ENCODE measurements at places on chromosomes 16 and 17.

GRCh38 chr16:62105244-62105643, 69.0 kb upstream of the CDH8 start:
- DNase-seq = no peak

DNA sequence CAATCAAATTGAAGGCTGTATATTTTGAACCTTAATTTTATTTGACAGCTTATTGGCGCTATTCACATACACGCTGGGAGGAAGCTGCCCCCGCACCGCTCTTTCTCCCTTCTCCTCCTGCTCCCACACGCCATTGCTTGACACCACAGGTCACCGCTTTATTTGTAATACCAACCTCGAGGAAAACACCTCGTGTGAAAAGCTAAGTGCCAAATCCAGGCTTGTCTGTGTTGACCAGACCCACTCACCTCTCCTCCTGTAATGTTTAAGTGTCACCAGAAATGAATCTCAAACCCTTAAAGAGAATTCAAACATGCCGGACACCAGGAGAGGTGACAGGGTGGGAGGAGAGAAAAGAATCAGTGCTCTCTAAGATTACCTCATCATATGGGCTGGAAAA, 331.4 kb downstream of the GRIN2A start:
- no peak for DNase-seq

DNA sequence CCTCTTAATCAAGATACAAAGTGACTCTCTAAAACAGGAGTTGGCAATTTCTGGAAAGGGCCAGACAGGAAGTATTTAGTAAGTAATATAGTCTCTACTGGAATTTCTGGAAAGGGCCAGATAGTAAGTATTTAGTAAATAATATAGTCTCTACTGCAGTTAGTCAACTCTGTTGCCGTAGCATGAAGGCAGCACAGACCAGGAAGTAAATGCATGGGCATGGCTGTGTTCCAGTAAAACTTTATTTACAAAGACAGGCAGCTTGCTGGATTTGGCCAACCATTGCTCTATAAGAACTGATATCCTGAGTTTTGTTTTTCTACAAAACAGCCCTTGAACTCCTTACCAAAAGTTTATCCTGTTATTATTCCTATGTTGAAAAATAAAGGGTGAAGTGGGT, 16.9 kb downstream of the LDAF1 start:
- no peak for DNase-seq

GRCh38 chr16:46787909-46788308, 39.8 kb upstream of the MYLK3 start:
- no peak for DNase-seq

DNA sequence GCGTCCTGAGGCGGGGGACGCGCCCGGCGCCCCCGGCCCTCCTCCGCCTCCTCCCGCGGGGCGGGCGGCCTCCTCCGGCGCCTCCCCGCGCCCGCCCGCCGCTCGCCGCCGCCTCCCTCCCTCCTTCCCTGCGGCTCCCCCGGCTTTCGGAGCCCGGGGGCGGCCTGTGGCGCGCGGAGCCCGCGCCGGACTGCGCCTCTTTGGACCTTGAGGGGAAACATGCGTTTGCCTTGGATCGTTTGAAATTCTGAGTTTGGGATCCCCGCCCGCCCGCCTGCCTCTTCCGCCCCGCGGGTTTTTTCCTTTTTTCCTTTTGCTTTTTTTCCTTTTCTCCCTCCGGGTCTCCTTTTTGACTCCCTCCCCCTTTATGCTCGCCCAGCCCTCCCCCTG, 390 bp downstream of the ZNRF1 start:
- no peak for DNase-seq

GRCh38 chr17:8210761-8211458, 535 bp upstream of the AURKB start:
- DNase-seq = no peak

DNA sequence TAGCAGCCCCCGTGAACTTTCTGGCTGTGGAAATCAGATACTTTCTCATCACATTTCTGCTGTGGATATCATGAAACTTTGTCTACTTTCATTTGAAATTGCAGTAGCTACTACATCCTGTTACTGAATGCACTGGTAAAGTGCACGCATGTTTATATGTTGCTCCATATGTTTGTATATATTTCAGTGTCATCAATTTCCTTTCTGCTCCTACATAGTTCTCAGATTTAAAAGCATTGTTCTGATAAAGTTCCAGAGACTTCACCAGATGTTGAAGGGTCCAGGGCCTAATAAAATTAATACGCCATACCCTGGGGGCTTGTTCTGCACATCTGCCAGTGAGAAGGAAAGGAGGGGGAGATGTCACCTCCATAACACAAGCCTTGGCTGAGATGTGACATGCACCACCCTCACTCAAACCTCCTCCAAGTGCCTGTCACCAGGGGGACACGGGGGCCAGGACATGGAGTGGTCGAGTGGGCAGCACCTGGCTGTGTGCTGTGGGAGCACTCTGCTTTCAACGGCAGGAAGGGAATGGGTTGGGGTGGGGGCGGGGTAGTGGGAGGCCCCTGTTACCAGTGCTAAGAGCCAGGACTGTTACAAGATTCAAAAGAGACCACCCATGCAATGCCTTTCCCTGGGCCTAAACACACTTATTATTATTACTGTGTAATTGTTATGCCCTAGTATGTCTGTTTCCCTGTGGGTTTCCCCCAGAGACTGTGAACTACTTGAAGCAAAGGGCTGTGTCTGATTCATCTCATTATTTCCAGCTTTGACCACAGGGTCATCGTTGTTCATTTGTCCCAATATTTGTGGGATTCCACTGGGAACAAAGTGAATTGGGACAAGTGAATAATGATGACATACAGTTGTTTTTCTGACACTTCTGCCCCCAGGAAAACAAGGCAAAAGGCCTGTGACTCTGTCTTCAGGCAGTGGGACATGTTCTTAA, 193.4 kb downstream of the FOXL1 start:
- no peak for DNase-seq

DNA sequence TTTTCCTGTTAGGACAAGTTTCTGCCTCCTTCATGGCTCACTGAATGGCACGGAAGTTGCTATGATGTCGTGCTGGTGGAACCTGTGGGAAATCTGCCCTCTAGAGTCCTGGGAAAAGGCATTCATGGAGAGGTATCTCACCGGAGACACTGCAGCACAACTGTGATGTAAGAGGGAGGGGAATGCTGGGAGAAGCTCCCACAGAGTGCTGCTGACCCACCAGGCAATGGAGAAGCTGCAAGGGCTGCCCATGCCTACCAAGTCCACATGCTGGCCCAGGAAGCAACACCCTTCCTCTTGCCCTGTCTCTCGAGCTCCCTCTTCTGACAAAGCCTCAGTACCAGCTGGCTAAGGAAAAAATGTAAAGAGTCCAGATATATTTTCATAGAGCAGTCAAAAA, 45.2 kb upstream of the SLC5A11 start:
- no peak for DNase-seq

DNA sequence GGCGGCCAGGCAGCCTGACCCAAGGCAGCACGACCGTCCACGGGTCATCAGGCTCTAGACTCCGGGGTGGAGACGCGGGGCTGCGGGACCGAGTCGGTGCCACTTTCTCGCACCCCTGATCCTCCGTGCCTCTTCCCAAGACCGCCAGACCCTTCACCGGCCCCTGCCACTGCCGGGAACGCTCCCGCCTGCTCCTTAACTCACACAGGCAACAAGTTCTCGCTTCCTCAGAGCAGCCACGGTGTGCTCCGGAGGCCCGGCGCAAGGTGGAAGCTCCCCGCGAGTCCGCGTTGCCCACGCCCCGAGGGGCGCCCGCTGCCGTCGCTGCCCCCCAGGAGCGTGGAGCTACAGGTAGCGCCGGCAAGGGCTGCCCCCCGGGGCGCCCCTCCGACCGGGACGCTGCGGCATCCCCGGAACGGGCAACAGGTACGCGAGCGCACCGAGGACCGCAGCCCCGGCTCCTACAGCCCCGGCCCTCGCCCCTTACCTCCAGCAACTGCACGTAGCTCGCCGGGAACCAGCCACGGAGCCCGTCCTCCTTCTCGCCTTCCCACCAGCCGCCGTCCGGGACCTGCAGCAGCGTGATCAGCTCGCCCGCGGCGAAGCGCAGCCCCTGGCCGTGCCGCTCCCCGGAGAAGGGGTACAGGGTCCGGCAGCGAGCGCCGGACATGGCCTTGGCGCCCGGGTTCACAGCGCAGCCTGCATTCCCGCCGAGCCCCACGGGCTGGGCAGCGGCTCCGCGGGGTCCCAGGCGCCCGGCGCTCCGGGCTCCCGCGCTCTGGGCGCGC, 491 bp downstream of the GAS7 start:
- DNase-seq = no peak

- DNase-seq = no peak
These were observed 21.0 kb downstream of the LSM12 start for GRCh38 chr17:44045486-44045885.

GRCh38 chr16:49795513-49795912, 60.4 kb downstream of the ZNF423 start:
- DNase-seq = no peak

DNA sequence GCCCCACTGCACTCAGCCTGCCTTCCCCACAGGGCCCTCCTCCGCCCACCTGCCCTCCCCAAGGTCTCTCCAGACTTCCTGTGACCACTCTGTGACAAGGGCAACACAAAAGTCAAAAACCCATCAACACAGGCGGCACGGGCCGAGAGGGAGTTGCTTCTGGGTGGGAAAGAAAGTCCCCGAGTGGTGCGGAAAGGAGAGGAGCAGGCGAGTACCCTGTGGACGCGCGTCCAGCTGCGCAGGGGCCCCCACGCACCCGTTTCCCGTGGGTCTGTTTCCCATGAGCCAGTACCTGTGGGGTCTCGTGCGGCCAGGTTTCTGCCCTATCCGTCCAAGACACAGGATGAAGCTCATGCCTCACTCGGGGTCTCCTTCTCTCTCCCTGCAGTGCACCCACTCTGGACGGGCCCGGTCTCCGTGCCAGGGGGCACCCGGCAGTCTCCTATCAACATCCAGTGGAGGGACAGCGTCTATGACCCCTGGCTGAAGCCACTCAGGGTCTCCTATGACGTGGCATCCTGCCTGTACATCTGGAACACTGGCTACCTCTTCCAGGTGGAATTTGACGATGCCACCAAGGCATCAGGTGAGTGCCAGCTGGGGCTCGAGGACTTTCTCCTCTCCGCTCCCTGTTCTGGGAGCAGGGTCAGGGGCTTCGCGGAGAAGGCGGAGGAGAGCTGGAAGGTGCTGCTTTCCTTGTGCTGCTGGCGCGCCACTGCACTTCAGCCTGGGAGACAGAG, 12.2 kb downstream of the CD2BP2 start:
- no peak for DNase-seq

DNA sequence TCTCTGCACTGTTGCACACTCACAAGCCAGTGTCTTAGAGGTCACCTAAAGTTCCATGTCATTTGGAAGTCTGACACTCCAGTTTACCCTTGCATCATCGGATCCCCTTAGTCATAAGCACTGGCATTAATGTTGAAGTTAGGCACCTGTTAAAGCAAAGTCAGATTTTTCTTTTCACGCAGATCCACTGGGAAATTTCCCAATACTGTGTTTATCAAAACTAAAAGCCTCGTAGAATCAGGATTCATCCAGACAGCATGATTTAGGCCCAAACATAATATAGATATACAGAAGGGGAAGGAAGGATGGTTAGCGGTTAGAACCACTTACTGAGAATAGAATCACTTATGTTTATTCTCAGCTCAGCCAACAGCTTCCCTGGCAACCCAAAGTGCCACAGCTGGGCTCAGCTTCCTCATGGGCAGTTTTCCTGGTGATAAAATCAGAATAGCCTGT, 30.1 kb upstream of the HAPSTR1 start:
- no peak for DNase-seq

DNA sequence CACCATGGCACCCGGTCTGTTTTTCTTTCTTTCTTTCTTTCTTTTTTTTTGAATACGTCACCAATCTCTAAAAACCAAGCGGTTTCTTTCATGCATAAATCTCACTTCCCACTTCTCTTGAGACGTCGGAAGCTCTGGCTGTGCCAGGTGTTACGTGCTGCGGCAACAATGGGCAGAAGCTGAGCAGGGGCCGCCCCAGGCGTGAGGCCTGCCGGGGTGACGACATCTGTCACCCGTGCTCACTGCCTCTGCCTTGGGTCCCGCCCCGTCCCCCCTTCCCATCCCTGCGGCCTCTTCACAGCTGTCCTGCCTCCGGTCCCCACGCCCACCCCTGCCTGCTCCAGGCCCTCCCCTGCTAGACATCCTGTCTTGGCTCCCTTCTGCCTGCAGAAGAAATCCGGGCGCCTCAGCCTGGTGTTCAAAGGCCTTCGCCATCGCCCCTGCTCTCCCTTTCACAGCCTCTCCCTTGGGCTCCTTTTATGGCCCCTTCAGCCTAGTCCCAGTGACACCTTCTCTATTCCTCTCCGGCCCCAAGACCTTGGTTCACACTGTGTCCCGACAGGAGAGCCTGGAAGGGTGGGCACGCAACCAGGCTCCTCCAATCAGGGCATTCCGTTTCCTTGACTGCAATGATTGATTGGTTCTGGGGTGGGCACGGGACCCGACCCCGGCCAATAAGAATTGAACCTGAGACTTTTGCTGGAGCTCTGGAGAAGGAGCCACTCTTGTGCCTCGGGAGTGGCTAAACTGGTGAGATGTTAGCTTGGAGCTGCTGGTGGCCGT, 4.8 kb downstream of the P2RX1 start:
- DNase-seq = no peak

GRCh38 chr16:729768-730665, 3.1 kb downstream of the HAGHL start:
- no peak for DNase-seq

GRCh38 chr16:27945233-27945973, 118.1 kb downstream of the GSG1L start:
- DNase-seq = no peak

DNA sequence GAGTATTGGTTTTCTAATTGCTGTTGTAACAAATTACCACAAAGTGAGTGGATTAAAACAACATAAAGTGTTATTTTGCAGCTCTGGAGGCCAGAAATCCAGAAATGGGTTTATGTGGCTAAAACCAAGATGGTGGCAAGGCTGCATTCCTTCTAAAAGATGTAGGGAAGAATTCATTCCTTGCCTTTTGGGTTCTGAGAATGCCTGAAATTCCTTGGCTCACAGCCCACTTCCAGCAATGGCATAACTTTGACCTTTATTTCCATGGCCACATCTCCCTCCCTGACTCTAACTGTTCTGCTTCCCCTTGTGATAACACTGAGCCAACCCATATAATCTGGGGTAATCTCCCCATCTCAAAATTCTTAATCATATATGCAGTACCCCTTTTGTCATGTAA, 269.6 kb upstream of the RPL38 start:
- no peak for DNase-seq

DNA sequence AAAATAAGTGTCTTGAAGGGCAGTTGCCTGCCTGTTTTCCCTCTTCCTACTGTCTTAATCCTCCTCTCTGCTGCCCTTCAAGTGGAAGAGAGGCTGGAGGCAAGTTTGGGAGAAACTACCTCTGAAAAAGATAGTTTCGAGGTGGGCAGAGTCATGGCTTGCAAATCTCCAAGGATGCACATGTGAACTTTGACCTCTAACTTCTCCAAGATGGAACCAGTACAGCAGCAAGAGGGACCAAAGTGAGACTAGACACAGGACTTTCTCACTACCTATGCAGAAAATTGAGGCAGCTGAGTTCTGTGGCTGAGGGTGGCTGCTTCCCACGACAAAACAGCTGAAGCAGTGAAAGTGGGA, 887 bp upstream of the KCNH4 start:
- no peak for DNase-seq

Data from stimulated activated CD4-positive, alpha-beta T cell treated with anti-CD3 and anti-CD28 coated beads, TNF-alpha, amount 100 ng/mL, for 1 hour (primary cell).